ENCODE measurements at places on chromosomes 3 and 15. TPM values are rescaled to one million over a fixed set of nuclear protein-coding genes. Genes with fewer than 3 reads are reported as not detected.

CLDN16 gene
- total RNA-seq, result 0.07 TPM

FAM227B gene
- total RNA-seq, result 6.8 TPM

RAB11A gene
- 62.0 TPM for total RNA-seq

SKOR1 gene
- total RNA-seq, result 0.35 TPM

SUCNR1 gene
- total RNA-seq, result 0.21 TPM

GPD1L gene
- total RNA-seq, result 46.1 TPM

TTLL13 gene
- not detected for total RNA-seq

SEMA3B gene
- 113 TPM for total RNA-seq

ST6GAL1 gene
- total RNA-seq, result 32.6 TPM

DNA sequence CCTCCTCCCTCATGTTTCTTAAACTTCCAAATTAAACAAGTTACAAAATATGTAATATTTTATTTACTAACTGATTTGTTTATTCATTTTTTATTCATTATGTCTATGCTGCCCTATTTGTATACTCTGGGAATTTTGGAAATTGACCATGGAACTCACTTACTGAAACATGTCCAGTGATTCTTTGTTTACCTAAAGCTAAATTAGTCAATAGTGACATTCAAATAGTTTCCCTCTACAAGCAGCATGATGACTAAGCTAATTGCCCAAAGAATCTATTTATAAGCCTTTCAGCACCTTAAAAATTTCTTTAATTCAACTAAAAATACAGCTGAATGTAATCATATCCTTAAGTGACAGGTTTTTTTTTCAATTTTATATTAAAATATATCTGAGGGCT, 437.7 kb downstream of the SI start:
- no peak for DNase-seq

- DNase-seq, result no peak
Observed at GRCh38 chr15:76674883-76675282, 230.3 kb downstream of the SCAPER start.

- peak; percentile 24 for DNase-seq
Observed at GRCh38 chr15:55741833-55742497, 987 bp downstream of the PRTG start.

GRCh38 chr15:96336108-96336595, 5.7 kb downstream of the NR2F2 start:
- no peak for DNase-seq

GRCh38 chr15:81275711-81276392, 48.1 kb downstream of the STARD5 start:
- no peak for DNase-seq

DNA sequence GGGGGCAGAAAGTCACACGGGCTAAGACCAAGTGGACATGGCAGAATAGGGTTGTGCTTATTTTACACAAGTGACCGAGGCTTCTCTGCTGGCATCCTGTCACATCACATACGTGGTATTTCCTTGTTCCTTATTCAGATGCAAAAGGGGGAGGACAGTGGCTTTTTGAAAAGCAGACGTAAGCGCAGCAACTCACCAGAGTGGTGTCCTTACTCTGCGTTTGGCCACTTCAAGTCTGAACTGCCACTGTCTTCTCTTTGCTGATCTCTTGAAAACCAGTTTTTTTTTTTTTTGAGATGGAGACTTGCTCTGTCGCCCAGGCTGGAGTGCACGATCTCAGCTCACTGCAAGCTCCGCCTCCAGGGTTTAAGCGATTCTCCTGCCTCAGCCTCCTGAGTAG, 113.2 kb downstream of the SOX2 start:
- DNase-seq, result no peak

- no peak for DNase-seq
Observed at GRCh38 chr15:40046721-40047414, 7.9 kb upstream of the SRP14 start.

DNA sequence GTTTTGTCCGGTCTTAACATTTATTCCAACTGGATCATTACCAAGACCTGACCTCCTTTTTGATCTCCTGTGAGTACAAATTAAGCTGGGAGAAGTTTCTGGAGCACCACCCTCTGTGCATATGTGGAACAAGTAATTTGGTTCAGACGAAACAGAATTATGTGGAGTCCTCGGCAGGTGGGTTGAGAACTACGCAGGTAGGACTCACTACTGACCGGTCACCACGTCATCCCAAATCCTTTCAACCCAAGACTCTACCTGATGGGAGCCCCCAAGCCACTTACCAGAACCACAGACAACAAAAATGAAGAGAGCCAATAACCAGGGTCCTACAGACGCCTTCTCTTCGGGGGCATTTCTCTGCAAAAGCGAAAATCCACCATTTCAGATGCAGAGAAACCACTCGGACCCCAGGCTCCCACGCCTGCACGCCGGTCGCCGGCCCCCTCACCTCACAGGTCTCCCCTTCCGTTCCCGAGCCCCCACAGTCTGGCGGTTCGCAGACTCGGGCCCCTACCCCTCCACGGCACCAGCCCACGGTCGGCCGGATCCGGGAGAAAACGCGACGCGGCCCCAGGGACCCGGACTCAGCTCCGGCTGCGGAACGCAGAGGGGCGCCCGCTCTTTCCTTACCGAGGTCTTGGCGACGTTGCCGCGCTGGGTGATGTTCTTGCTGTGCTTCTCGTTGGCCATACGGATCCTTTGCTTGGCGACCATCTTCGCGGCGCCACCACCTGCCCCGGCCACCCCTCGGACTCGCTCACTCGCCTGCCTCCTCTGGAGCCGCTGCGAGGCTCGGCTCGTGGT, 674 bp downstream of the SERP1 start:
- DNase-seq, result peak; percentile 40

- no peak for DNase-seq
Observed at GRCh38 chr15:94845390-94845716, 614.0 kb downstream of the MCTP2 start.

DNA sequence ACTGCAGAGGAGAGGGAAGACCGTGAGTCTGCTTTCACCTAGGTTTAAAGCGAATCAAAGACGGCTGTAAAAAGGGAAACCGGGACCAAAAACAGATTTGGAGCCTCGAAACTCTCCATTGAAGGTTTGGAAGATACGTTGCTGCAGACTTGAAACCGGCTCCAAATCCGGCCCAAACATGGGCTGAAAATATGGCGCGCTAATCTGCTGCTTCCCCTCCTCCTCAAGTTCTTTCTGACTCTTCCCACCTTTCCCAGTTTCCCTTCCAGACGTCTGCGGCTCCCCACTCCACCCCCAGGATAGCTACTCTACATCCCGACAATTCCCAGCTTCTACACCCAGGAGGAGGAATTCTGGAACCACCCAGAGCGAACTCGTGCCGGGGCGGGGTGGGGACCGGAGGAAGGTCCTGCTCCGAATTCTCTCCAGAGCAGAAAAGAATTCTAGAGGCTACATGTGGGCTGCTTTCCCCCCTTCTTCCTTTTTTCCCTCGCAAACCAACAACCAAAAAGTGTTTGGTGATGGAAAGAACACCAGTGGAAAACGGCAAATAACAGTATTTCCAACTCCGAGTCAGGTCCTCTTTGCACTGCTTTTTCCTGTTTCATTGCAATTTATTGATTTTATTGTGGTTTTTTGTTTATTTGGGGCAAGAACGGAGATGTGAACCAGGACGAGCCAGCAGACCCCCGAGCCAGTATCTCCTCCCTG, 8.5 kb downstream of the EOMES start:
- DNase-seq, result no peak

- DNase-seq, result no peak
Observed at GRCh38 chr3:142315083-142315482, 89.7 kb upstream of the GK5 start.

- DNase-seq, result no peak
Observed at GRCh38 chr3:89360156-89360555, 252.7 kb downstream of the EPHA3 start.

GRCh38 chr15:81292523-81293001, 31.4 kb downstream of the STARD5 start:
- no peak for DNase-seq

- DNase-seq, result no peak
Observed at GRCh38 chr15:68767833-68768232, 52.9 kb downstream of the ANP32A start.

DNA sequence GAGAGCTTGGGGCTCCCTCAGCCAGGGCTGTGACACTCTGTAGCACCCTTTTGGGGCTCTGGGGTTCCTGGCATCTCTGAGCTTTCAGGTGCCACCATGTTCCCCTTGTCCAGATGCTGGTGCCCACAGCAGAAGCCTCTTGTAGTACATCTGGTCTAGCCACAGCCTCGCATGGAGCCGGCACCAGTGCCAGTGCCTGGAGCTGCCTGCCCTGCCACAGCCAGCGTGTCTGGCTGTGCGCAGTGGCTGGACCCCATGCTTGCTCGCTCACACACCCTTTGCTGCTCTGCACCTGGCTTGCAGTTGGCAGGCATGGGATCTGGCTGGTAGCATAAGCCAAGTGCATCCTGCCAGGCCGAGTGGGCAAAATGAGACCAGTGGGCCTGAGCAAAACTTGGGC, 744.8 kb upstream of the GBE1 start:
- DNase-seq, result no peak

DNA sequence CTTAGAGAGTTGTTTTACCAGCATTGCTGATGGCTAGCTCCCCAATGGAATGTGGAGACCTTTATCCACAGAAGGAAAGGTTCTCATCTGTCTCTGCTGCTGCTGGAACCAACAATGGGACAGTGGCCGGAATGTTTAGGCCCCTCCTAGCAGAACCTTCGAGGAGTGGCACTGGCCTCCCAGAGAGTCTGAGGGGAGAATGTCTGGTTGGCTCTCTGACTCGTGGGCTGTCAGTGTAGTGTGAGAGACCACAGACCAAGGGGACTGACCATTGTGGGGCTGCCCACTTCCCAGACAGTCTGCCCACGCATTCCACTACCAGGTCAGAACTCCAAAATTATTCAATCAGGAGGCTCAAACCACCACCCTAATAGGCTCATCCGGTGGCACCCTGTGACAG, 5.1 kb downstream of the RASL12 start:
- DNase-seq, result no peak

DNA sequence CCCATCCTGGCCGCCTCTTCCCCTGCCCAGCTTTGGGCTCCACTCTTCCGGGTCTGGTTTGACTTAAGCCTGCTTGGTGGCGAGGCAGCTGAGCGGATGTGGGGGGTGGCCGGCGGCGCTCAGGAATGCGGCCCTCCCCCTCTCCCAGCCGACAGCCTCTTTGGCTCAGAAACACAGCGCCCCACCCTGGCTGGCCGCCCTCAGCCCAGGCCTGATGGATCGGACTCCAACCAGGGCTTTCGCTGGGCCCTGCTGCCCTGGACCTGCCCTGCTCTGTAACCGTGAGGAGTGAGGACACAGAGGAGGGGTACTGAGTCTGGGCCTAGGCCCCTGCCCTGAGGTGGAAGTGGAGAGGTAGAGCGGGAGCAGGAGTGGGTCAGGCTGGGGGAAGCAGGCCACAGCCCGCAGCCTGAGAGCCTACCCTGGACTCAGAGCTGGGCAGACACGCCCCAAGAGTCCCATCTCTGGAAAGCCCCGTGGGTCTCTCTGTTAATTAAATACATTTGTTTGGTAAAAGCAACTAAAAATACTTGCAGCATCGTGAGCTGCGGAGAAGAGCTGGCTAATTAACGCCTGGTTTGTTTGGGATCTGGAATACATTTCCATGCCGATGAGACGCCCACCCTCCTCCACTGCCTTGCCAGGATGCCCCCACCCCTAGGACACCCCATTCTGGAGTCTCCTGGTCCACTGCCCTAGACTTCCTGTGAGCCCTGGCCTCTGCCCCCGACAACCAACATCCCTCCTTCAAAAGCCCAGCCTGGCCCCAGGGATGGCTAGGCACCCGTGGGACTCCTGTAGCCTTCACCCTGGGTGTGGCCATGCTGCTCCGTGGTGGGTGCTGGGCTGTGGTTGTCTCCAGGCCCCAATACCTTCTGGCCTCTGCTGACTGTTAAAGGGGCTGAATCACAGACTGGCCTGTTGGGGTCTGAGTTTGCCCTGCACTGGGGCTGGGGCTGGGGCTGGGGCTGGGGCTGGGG, 19.6 kb downstream of the PLXNA1 start:
- DNase-seq, result peak; percentile 88

Measured in uterus (tissue), 4 donors.